ENCODE measurements at places on chromosomes 6 and 20.

- no peak for DNase-seq
These were observed 671 bp downstream of the TAPBP start for GRCh38 chr6:33313105-33313708.

DNA sequence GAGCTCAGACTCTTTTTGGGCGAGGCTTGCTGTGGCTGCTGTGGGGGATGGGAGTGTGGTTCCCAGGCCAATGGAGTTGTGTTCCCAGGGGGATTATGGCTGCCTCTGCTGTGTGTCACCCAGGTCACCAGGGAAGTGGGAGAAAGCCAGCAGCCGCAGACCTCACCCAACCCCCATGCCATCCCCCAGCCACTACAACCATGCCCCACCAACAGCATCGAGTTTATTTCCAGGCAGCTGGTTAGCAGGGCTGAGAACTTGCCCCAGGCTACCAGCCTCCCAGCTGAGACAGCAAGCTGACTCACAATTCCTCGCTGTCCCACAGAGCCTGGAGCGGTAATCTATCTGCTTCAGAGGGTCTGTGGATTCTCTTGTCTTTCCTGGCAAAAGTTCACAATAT lies 331.7 kb downstream of the FRK start:
- DNase-seq, result no peak

- no peak for DNase-seq
These were observed 1.3 kb downstream of the SUPT3H start for GRCh38 chr6:45376310-45377042.

- DNase-seq, result no peak
These were observed 254.4 kb upstream of the POU3F2 start for GRCh38 chr6:98579941-98580340.

DNA sequence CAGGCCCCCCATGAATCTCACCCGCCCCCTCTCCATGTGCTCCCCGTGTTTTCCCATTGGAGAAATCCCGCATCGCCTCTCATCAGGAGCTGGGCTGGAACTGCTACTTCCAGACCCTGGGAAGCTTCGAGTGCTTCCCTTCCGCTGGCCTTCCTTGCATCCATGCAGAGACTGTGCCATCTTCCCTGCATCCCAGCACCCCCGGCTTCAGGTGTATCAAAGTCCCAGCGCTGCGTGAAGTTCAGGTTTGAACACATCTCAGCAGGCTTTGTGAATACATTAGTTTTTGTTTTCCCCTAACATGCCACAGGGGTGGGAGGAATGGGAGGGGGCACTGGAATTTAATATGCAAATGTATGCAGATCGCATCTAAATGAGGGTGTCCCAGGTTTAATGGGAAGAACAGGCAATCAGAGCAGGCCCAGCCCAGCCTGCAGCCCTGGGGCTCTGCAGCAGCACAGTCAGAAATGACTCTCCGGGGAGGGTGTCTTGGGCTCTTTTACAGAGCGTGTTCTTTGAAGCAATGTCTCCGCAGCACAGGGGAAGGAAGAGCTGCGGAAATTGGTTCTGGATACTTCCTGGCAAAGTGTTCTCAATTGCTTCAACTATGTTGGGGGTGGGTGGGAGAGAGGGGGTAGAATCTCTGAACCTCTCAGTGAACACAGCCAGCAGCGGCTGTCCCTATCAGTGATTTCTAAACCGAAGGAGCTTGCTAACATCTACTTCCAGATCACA lies 8.3 kb upstream of the MMP9 start:
- no peak for DNase-seq

DNA sequence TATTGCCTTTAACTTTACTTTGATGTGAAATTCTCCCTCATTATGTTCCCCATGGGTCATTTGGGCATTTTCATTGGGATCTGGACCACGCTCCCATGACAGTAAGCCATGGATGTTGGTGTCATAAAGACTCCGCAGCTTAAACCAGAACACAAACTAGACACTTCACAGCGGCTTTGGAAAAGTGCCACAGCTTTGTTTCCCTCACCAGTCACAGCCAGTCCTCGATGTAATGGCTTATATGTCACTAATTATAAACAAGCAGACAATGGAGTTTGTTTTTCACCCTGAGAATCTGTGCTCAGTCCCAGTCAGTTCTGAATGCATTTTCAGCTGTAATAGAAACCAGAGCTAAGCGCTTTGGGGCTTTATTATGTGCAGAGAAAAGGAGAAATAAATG lies 23.2 kb upstream of the DAAM2 start:
- no peak for DNase-seq

GRCh38 chr20:7843613-7844012 lies 96.6 kb downstream of the HAO1 start:
- DNase-seq, result no peak

DNA sequence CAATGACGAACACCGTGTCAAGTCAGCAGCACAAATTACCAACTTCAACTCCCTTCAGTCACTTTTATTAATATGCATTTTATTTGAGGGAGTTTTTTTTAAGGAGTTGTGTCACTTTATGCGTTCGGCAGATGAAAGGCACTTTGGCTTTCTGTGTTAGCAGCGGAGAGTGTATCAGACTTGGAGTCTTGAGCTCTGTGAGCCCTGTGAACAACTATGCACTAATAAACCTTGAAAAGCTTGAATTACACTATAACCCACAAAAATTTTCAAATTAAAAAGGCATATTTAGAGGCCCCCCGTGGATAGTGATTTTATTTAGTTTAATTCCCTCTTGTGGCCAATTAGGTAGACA lies 335.3 kb upstream of the NT5E start:
- no peak for DNase-seq

- DNase-seq, result no peak
These were observed 744 bp downstream of the RIOK1 start for GRCh38 chr6:7390226-7390878.

- no peak for DNase-seq
These were observed at the start of gene HS3ST5 for GRCh38 chr6:114342826-114343781. HS3ST5 (minus strand) TSS chr6:114343023; CDS start chr6:114062845, 280,178 bp downstream.

DNA sequence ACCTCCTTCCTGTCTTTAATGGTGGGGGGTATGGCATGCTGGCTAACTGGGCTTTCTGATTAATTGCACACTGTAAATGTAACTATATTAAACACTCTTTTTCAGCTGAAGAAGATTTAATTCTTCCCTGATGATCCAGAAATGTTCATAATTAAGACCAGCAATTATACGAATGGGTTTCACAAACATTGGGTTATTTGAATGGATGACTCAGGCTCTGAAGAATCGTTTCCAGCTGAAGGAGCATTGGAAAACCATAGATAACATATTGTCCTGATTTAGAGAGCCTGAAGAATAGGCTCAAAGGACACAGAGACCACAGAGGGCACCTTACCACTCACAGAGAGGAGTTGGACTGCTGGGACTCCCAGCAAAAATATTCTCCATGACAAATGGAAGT lies 130.7 kb upstream of the SSTR4 start:
- no peak for DNase-seq

- DNase-seq, result peak; percentile 17
These were observed 188.0 kb upstream of the TAB2 start for GRCh38 chr6:149129371-149130077.

- DNase-seq, result peak; percentile 66
These were observed 51.8 kb downstream of the SSR1 start for GRCh38 chr6:7261032-7261841.

DNA sequence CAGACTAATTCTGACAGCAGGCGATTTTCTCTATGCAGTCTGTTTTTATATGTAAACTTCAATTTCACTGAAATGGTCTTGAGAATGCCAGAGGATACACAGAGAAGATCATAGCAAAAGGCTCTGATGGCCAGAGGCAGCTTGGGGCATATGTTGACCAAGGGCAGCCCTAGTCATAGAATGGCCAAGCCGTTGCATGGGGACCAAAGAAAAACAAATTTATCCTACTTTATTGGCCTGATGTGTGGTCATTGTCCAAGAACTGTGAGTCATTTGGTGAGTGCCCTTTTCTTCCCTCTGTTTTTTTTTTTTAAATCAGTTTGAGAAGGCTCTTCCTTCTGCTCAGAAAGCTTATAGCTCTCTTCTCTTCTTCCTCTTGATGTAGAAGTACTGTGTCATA lies 5.8 kb downstream of the HDGFL1 start:
- no peak for DNase-seq

DNA sequence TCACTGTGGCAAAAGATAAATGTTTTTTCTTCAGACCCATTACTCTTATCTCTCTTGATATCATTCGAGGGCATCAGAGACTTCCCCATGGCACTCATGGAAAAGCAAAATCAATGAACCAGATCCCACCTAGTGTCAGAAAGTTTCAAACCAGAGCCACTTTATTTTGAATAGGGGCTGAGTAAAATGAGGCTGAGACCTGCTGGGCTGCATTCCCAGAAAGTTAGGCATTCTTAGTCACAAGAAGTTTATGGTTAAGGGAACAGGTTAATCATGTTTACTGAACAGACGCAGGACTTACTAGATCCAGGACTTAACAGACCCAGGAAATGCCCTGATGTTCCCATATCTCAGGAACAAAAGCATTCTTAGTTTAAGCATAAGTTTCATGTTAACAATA lies 369.9 kb downstream of the BTBD3 start:
- no peak for DNase-seq

DNA sequence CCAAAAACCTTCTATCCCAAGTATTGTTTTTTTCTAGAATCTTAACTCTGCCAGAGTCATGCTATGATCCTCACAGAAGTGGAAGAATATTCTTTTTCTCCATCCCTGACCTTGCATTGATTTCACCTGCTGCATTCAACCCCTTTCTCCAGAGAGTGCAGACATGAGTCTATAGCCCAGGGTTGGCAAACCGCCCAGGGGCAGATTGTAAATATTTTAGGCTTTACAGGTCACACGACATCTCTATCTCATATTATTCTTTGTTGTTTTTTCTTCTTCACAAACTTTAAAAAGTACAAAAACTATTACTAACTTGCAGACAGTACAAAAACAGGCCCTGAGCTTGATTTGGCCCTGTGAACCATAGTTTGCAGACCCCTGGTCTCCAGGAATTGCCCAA lies 112.1 kb upstream of the ASF1A start:
- DNase-seq, result no peak

DNA sequence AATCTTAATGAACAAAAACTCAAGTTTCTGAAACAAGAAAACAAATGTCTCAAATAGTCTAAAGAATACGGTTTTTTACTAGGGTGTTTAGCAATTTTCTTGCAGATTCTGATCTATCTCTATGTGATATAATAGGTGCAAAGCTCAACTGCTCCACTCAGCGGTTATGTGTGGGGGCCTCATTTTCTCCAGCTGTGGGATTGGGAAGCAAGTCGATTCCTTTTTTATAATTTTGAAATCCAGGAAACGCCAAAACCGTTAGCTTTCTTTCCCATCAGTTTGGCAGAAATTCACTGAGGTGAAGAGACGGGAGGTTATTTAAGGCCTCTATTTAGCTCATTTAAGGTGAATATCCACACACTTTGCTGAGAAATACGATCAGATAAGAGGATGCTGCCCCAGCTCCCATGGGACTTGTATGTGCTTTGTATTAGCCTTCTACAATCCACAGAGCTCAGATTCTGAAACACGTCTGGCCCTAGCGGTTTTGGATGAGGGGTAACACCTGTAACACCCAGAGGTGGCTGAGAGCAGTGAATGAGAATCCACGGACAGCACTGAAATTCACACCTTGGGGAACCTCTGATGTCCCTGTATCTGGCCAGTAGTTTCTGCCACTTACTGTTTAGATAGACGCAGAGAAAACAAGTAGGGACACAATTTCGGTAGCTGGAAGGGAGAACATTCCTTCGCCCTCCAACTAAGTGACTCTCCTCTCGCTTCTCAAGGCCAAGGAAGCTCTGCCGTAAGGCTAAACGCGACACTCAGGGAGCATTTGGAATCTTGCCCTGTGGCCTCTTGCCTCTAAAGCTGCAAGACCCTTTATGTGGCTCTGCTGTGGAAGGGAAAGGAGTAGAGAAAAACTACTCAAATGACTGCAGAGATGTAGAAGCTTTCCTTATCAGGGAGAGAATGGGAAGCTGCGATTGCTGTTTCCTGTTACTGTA lies 6.5 kb upstream of the BCAS4 start:
- peak; percentile 67 for DNase-seq

GRCh38 chr6:118719351-118720124 lies 68.1 kb upstream of the CEP85L start:
- no peak for DNase-seq

DNA sequence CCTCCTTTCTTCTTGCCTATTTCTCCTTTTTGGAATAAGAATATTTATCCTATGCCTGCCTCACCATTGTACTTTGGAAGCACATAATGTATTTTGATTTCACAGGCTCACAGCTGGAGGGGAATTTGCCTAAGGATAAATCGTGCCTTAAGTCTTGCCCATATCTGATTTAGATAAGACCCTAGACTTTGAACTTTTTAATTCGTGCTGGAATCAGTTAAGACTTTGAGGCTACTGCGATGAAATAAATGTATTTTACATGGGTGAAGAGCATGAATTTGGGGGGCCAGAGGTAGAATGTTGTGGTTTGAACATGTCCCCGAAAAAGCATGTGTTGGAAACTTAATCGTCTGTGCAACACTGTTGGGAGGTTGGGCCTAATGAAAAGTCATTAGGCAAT lies 648.8 kb downstream of the EPHA7 start:
- no peak for DNase-seq

GRCh38 chr6:35149891-35150566 lies 8.9 kb upstream of the TCP11 start:
- DNase-seq, result no peak

DNA sequence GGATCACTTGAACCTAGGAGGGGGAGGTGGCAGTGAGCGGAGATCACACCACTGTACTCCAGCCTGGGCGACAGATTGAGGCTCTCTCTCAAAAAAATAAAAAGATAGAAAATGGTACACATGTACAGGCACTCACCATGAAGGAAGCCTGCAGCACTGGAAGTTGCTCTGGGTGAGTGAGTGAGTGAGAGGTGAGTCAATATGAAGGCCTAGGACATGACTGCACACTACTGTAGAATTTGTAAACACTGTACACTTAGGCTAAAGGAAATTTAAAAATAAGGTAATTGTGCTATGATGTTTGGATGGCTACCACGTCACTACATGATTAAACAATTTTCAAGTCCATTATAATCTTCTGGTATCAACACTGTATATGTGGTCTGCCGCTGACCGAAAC lies 216.2 kb downstream of the FOXC1 start:
- DNase-seq, result no peak

GRCh38 chr20:63349516-63349895 lies 11.6 kb downstream of the CHRNA4 start:
- DNase-seq, result no peak

GRCh38 chr6:116385921-116386320 lies 15.2 kb downstream of the DSE start:
- DNase-seq, result no peak

DNA sequence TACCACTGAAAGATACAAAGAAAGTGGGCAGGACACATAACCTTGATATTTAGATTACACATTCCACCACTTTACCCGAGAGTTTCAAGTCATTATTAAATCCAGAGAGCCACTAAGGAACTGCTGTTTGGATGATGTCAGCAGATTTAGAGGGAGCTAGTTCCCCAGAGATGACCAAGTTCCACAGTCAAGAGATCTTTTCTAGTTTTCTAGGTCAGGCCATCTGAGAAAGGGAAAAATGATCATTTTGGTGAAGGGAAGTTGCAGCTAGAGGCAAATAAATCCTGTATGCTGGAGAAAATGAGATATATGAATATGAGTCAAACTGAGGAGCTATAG lies 147.8 kb downstream of the HS3ST5 start:
- no peak for DNase-seq
